Fibroblast of lung (primary cell): ENCODE measurements at places on chromosomes 2 and 18.

- no peaks in the 10 kb centered on the region for H3K27me3 ChIP-seq
- no peak for DNase-seq
- H3K4me1 ChIP-seq: no peaks in the 10 kb centered on the region
- H3K4me3 ChIP-seq: no peak overlapping the region
Observed at GRCh38 chr18:62372156-62372555, 47.0 kb downstream of the TNFRSF11A start.

GRCh38 chr2:46979571-46979979 lies 64.0 kb upstream of the MCFD2 start:
- H3K27me3 ChIP-seq: no peaks in the 10 kb centered on the region
- peaks cover 10% of the 10 kb centered on the region for H3K4me1 ChIP-seq
- no peak overlapping the region for H3K27ac ChIP-seq

GRCh38 chr18:5452943-5453443 lies 90.8 kb downstream of the EPB41L3 start:
- DNase-seq: no peak
- H3K27ac ChIP-seq: no peak overlapping the region
- no peaks in the 10 kb centered on the region for H3K36me3 ChIP-seq

DNA sequence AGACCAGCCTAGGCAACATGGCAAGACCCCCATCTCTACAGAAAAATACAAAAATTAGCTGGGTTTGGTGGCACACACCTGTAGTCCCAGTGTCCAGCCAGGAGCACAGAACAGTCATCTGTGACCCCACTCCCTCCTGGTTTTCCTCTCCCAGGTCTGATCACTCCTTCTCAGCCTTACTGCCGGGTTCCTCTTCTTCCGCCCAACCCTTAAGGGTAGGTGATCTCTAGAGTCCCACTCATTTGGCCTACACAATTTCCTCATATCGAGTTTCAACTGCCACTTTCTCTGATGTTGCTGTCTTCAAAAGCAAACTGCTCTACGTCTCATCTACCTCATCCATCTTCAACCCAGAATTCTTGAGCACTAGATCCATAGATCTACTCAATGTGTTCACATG lies 13.4 kb upstream of the MAT2A start:
- no peaks in the 10 kb centered on the region for H3K4me1 ChIP-seq
- H3K4me3 ChIP-seq: no peak overlapping the region
- H3K27me3 ChIP-seq: peaks cover 3% of the 10 kb centered on the region
- no peak for DNase-seq
- H3K36me3 ChIP-seq: no peaks in the 10 kb centered on the region
- no peak overlapping the region for H3K27ac ChIP-seq

GRCh38 chr2:68568116-68568515 lies 75.3 kb upstream of the PROKR1 start:
- H3K36me3 ChIP-seq: no peaks in the 10 kb centered on the region
- no peak for DNase-seq
- no peak overlapping the region for H3K4me3 ChIP-seq
- no peak overlapping the region for H3K27ac ChIP-seq
- H3K4me1 ChIP-seq: no peaks in the 10 kb centered on the region

GRCh38 chr2:38155-38554 lies 8.2 kb downstream of the FAM110C start:
- H3K36me3 ChIP-seq: no peaks in the 10 kb centered on the region
- no peak overlapping the region for H3K27ac ChIP-seq
- no peak overlapping the region for H3K4me3 ChIP-seq
- DNase-seq: no peak
- no peaks in the 10 kb centered on the region for H3K4me1 ChIP-seq

DNA sequence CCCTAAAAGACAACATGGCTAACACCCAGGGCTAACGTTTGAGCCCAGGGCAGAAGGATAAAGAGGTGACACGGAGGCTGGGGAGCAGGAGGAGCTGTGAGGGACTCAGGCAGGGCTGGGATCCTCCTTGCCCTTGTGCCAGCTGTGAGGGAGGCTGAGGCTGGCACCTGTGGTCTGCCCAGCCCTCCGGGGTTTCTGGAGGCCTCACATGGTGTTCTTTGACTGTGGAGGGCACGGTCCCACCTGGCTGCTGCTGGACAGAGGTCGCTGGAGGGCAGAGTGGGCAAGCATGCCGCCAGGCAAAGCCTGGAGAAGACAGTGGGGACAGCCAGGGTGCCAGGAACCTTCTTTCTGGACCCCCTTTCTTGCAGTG lies 26.8 kb upstream of the CNNM3 start:
- no peaks in the 10 kb centered on the region for H3K27me3 ChIP-seq
- H3K4me3 ChIP-seq: no peak overlapping the region
- peaks cover 6% of the 10 kb centered on the region for H3K4me1 ChIP-seq
- no peak overlapping the region for H3K27ac ChIP-seq
- no peaks in the 10 kb centered on the region for H3K36me3 ChIP-seq

- no peaks in the 10 kb centered on the region for H3K4me1 ChIP-seq
- DNase-seq: peak; percentile 7
- no peak overlapping the region for H3K27ac ChIP-seq
- no peaks in the 10 kb centered on the region for H3K27me3 ChIP-seq
- H3K36me3 ChIP-seq: no peaks in the 10 kb centered on the region
Observed at GRCh38 chr18:66795051-66795450, 191.2 kb upstream of the CDH19 start.

GRCh38 chr18:63258749-63259566 lies 60.6 kb downstream of the BCL2 start:
- H3K27me3 ChIP-seq: no peaks in the 10 kb centered on the region
- no peak for DNase-seq
- H3K4me1 ChIP-seq: peaks cover 1% of the 10 kb centered on the region
- H3K36me3 ChIP-seq: no peaks in the 10 kb centered on the region
